Tongue (tissue), 3 donors: ENCODE measurements at places on chromosomes 16 and 17. TPM values are rescaled to one million over a fixed set of nuclear protein-coding genes. Genes with fewer than 3 reads are reported as not detected.

GP1BA gene
- not detected for total RNA-seq

TP53TG3F gene
- not detected for total RNA-seq

TMEM220 gene
- total RNA-seq, result 3.8 TPM

GRCh38 chr17:1969712-1970111, 55.4 kb downstream of the RTN4RL1 start:
- no peak for DNase-seq

DNA sequence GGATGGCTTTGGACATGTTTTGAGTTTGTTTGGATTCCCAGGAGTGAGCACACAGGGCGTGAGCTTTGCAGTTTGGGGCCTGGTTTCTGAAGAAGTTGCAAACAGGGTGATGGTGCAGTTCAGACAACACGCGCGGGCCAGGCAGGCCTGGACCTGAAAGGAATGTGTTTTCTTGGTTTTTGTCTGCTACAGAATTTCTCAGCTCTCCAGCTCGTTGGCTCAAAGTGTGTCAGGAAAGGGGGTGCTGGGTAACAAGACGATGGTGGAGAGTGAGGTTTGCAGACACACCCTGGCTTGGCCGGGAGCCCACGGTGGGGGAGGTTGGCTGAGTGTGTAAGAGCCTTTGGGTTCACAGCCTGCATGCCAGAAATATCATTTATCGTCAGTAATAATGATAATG, 82.3 kb downstream of the CMIP start:
- peak; percentile 81 for DNase-seq

DNA sequence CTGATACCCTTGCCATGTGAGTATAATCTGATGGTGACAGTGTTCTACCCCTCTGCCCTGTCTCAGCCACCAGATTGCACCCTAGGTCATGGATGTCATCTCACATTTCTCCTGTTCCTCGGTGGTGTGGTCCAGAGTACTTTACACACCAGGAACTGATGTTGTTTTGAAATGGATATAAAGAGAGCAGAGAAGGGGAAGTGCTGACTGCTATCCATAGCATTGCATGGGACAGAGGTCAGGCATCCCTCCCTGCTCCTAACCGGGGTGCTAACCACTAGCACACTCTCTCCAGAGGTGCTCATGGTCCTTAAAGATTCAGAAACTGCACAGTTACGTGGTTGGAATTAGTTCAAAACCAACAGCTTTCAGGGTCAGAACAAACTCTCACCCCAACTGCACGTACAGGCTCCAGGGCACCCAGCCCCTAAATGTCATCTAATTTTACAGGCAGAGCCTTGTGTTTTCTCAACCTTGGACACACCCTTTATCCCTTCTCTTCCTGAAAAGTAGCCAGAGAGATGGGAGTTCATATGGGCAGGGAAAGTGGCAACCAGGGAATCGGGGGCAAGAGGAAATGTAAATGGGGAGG, 16.3 kb downstream of the TTLL6 start:
- no peak for DNase-seq

DNA sequence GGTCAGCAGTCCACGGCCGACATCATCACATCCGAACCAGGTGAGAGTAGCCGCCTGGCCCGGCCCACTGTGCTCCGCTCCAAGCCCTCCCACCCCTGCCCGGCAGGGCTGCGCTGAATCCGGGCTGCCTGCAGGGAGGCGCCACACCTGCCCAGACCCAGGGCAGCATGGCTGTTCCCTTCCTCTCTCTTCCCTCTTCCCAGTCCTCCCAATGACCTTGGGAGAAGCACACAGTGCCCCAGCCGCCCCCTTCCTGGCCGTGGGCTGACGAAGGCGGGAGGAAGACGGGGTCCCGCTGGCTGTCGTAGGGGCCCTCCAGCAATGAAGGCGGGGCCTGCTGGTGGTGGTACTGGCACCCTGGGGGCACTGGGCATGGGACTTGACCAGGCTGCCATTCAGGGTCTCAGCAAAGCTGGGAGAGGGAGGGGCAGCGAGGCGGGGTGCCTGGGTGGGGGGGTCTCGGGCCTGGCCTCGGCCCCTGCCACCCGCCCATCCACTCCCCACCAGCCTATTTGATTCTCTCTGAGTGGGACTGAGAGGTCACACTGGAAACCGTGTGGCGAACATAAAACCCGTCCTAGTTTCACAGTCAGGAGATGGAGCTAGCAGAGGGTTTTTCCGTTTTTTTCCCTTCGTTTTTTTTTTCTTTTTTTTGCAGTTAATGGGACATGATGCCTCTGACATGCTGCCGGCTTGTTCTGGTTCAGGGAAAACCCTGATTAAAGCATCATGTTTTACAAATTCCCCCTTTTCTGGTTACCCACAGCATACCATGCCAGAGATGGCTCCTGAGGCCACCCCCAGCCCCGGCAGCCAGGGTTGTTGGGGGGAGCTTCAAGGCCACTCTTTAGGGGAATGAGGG, 50.6 kb downstream of the BAHCC1 start:
- no peak for DNase-seq

DNA sequence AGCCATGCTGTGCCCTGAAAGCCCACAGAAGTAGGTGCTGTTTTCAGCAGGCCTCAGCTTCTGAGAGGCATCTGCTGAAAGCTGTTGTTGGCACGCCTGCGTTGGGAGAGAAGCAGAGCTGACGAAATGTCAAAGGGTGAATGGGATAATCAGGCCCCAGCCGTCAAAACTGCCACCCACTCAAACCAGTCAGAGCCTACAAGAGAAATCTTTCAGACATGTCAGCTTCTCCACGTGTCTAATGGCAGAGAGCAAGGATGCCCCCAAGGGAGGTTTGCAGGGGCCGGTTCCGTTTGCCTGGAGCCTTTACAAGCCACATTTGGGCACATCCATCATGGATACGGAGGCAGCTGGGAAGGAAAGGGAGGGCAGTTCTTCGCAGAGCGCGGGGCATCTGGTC, 568.2 kb upstream of the EEF2KMT start:
- DNase-seq, result peak; percentile 3

CHST4 gene
- 0.21 TPM for total RNA-seq

DNA sequence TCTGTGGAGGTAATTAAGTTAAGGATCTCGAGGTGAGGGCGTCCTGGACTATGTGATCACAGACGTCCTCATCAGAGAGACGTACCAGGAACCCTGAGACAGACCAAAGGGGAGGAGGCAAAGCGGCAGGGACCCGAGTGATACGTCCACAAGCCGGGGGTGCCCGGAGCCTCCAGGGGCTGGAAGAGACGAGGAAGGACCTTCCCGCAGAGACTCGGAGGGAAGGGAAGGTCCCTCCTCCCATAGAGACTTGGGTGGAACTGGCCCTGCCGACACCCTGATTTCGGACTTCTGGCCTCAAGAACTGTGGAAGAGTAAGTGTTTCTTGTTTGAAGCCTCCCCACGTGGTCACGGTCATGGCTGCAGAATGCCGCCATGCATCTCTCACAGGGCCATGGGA, 30.8 kb downstream of the LMF1 start:
- no peak for DNase-seq

- no peak for DNase-seq
Observed at GRCh38 chr17:27546624-27547300, 84.2 kb upstream of the LGALS9 start.

GRCh38 chr17:7707446-7707845, 2.4 kb downstream of the EFNB3 start:
- no peak for DNase-seq

- no peak for DNase-seq
Observed at GRCh38 chr17:4703330-4703691, 626 bp downstream of the PELP1 start.

GRCh38 chr17:79192503-79193351, 118.1 kb downstream of the ENGASE start:
- peak; percentile 76 for DNase-seq

DNA sequence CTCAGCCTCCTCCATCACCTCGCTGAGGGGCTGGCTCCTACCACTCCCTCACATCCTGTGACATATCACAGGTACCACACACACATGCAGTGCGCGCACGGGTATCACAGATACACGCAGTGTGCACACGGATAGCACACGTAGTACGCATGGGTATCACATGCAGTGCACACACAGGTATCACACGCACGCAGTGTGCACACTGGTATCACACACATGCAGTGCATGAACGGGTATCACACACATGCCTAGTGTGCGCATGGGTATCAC, 30.1 kb downstream of the ACSF3 start:
- no peak for DNase-seq

G6PC1 gene
- not detected for total RNA-seq

PABPN1L gene
- not detected for total RNA-seq

DNA sequence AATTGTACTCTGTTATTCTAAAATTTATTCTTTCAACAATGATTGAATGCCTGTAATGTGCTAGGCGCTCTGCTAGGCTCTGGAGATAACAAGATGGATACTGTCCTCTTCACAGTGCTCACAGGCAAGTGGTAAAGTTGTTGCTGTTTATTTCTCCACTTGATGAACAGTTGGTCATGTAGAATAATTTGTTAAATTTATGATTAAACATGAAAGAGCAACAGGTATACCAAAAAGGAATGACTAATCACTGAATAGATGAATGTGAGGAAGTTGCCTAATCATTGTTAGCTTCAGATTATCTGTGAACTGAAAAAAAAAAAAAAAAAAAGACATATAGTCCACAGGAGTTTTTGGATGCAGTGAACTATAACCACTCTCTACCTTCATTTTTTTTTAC, 62.3 kb downstream of the NFATC3 start:
- DNase-seq, result no peak

DNA sequence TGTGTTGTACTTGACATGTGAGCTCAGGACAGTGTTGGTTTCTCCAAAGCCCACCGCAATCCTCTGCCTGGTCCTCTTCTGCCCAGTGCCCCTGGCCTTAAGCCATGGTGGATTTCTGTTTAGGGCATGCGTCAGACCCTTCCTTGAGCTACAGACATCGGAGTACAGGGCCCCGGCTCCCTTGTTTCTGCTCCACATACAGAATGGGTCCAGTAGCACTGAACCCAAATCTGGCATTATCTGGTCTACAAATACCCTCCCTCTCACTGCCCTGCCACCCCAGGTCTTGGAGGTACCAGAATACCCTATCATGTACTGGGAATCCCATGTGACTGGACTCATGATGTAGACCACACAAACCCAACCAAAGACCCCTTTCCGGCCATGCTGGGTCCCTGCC, 27.4 kb upstream of the ZNHIT3 start:
- DNase-seq, result no peak

DNA sequence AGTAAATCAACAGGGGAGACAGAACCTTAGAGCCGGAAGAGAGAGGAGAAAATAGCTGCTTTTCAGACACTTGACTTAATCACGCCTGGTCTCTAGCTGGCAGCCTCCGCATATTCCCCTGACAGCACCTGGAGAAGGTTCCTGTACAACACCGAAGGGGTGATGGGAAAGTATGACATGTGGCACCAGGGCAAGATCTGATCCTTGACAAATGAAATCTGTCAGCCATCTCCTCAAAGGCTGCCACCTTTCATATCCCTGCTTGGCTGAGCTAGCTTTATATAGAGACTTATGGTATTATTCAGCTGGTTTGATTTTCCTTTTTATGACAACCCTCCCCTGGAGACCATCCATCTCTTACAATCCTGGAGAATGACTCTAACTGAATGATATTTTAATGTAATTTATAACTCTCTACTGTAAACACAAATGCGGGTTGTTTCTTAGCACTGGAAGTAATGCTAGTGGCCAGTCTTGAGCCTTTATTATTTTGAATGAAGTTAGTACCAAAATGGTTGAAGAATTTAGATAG, 1205.3 kb upstream of the CDH8 start:
- no peak for DNase-seq

DNA sequence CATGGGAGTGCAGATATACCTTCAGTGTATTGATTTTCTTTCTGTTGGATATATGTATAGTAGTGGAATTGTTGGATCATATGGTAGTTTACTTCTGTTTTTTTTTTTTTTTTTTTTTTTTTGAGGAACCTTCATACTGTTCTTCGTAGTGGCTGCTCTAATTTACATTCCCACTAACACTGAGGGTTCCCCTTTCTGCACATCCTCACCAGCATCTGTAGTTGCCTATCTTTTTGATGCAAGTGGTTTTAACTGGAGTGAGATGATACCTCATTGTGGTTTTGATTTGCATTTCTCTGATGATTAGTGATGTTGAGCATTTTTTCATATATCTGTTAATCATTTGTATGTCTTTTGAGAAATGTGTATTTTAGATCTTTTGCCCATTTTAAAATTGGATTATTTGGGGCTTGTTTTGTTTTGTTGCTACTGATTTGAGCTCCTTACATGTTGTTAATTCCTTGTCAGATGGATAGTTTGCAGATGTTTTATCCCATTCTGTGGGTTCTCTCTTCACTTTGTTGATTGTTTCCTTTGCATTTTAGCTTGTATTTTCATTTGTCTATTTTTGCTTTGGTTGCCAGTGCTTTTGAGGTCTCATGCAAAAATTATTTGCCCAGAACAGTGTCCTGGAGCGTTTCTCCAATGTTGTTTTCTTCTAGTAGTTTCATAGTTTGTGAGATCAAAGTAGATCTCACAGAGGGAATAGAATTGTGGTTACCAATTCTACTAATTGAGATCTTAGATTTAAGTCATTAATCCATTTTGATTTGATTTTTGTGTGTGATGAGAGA, 25.0 kb upstream of the BCAS3 start:
- no peak for DNase-seq

GRCh38 chr16:62249069-62249468, 212.8 kb upstream of the CDH8 start:
- no peak for DNase-seq

DNA sequence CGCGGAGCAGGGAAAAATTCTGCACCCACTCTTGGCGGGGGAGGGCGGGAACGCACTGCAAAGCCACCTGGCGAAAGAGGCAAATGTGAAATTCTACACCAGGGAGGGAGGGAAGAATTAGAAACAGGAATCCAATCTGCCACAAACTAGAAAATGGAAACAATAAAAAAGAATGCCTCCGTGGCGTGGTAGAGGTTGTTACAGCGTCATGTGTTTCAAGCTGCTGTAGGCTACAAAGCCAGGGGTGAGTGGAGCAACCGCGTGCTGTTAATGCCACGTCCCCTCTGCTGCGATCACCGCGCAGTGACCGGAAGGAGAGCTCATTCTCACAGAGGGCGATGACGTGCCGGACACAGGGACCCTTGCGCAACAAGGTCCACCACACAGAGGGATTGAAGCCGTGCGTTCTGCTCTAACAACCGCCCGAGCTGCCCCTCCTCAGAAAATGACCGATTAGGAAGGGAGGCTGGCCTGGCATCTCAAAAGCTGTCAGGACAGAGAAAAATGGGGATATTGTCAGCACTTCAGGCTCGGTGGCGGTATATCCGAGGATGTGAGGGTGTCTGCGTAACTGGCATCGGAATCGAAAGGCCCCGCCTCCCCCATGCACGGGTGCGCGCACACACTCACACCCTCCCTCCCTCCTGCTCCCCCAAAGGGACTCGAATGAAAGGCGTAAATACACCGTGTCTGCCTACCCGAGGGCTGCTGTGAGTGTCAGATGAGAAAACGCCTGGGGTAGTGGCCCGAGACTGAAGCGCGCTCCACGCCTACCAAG, 70.8 kb upstream of the TNRC6C start:
- peak; percentile 81 for DNase-seq

GRCh38 chr16:28063591-28064061, at the start of gene GSG1L:
Gene GSG1L (minus strand): TSS chr16:28063714. CDS start chr16:28063424, 290 bp downstream.
- DNase-seq, result no peak

KCNAB3 gene
- total RNA-seq, result 0.82 TPM

GRCh38 chr17:35930211-35931065, at the start of gene RDM1:
Gene RDM1 (minus strand): TSS chr17:35930773. CDS start chr17:35930727, 46 bp downstream.
- DNase-seq, result peak; percentile 90

- no peak for DNase-seq
Observed at GRCh38 chr17:31068291-31068690, 26.5 kb upstream of the NF1 start.

KRTAP4-3 gene
- not detected for total RNA-seq

GRCh38 chr17:60435244-60436167, 13.2 kb downstream of the CHCT1 start:
- peak; percentile 94 for DNase-seq

CIBAR2 gene
- not detected for total RNA-seq

- no peak for DNase-seq
Observed at GRCh38 chr17:79883202-79883601, 44.0 kb upstream of the CBX4 start.
